ENCODE measurements at places on chromosomes 7 and 10. TPM values are rescaled to one million over a fixed set of nuclear protein-coding genes. Genes with fewer than 3 reads are reported as not detected.

DNA sequence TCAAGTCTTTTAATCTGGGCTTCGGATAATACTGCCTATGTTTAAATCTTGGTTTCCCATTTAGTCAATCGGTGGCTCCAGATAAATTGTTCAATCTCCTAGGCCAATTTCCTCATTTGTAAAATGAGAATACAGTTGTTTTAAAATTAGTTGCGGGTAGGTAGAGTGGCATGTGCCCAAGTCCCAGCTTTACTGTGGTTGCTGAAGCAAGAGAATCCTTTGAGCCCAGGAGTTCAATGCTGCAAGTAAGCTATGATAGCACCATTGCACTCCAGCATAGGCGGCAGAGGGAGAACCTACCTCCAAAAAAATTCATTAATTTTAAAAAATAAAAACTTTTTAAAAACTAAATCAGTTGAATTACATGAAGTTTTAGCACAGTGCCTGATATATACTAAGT lies 7.3 kb downstream of the RNF216 start:
- DNase-seq: no peak

DNA sequence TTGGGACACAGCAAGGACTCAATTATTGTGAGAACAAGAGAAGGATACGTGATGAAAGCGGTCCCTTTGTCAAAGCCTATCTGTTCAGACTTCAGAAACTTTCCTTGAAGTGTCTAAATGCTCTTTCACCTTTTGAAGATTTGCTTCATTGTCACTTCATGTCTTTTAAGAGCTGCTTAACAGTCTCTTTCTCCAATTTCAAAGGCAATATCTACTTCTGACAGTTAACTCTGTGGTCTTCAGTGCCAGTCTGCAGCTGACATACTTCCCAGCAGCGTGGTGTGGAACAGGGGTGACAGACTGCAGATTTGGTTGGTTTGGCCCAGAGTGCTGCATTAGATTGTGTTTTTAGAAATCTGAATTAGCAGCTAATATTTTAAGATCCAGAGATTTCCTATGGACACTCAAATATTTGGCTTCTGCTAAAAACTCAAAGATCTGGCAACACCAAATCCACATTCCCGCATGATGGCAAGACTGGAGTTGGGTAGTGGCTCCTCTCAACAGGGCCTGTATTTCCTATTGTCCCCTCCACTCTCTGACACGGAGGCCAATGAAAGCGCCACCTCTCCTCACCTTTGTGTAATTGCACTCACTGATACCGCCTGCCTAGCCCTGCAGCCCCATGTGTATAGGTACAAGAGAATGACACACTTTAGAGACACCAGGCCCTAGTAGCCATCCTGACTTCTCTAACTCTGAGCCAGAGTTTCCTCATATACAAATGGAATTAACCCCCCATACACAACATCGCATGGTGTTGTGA lies 11.5 kb downstream of the SCRN1 start:
- no peak for DNase-seq

GRCh38 chr10:121497513-121498470 lies 100.5 kb downstream of the FGFR2 start:
- DNase-seq: peak; percentile 3

DNA sequence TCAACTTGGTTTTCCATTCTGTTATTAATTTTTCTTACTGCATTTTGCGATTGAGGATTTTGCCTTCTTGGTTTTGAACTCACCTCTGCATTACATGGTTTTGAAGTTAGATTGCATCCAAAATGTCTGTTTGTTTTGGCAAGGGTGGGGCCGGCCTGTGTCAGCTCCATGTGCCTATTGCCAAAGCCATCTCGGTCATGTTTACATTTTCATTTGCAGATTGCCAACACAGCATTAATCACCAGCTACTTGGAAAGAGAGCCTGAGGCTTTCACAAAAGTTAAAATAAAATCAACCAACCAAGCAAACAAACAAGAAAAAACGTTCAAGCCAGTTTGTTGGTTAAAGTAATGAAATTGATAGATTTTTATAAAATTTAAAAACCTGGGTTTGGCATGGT lies 695.8 kb downstream of the TYW1 start:
- DNase-seq: no peak

- peak; percentile 66 for DNase-seq
Observed at GRCh38 chr7:11557627-11558026, 274.4 kb downstream of the THSD7A start.

DNA sequence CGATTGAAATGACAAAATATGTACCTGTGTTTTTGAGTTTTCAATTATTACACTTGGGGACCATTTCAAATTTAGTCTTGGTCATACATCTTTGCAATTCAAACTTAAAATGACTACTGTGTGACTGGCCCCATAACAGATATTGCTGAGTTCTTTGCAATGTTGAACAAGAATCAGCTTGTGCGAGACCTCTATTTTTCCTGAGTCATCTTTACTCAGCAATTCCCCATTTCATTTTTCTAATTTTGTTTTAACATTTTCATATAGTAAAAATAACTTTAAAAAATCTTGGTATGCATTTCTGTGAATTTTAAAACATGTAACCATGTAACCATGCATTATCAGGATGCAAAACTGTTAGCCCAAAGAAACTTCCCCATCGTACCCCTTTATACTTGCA lies 678.1 kb downstream of the ANKRD7 start:
- no peak for DNase-seq

ADARB2 gene
- not detected for total RNA-seq

DNA sequence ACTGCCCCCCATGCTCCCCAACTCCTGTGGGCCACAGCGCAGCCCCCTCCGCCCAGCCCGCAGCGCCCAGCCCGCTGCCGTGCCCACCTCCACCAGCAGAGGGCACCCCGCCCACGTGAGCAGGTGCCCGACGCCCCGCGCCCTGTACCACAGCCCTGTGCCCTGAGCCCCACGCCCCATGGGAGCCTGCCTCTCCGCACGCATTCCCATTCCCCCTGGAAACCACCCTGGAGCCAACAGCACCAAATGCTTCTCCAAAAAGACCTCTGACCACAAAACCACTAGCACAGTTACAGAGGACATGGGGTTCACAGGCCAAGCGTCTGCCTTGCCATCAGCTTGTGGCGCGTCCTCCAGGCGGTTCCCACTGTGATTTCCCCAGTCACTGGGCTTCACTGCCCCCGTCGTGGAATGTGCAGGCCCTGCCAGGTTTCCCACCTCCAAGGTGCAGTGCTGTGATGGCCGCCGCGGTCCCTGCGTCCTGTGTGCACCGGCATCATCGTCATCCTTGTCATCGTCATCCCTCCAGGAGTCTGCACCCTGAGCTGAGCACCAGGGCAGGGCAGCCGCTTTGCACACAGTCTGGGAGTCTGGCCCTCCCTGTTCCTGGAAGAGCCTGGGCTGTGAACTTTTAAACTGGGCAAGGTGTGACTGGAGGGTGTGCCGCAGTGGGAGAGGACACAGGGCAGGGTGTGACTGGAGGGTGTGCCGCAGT lies 61.7 kb downstream of the PWWP2B start:
- peak; percentile 65 for DNase-seq

DNA sequence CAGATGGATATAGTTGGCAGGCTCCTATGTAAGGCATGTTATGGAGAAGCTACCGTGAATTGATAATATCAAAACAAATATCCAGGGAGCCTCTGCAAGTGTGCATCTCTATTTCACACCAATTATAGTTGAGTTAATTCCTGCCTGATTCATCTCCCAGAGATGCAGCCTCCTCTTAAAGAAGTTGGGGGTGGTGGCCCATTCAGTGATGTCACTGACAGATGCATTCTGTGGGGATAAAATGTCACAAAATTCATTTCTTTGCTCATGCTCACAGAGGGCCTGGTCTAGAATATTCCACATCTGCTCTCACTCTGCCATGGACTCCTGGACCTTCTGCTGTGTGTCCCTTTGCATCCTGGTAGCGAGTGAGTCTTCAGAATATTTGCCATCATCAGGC lies 189.1 kb upstream of the PRSS1 start:
- no peak for DNase-seq

DNA sequence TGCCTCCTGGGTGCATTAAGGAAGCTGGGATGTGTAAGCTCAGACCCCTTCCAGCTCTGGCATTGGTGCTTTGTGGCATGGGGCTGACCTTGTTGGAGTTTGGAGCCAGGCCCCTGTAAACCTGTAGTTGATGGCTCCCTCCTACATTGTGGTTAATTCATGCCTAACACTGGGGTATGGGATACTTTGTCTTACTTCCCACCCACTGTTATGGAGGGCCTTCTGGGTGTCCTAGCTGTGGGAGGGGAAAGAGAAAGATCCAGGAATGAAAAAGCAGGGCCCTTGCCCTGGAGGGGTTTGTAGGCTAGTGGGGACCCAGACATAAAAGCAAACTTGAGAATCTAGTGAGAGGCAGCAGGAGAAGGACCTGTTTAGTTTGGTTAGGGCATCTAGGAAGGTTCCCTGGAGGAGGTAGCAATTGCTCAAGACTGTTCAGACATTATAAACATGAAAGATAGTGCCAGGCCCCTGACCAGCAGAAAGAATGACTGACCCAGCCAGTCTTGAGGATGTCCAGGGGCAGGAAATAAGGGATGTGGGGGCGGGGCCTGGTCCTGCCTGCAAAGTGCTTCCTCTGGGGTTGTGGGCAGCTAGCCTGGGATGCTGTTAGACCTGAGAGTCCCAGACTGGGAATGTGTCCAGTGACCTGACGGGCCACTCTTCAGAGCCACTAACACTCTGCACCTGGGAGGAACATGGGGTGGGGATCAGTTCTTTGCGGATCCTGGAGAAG lies 6.6 kb downstream of the ADAMTS14 start:
- no peak for DNase-seq

JAKMIP3 gene
- total RNA-seq: 0.05 TPM

GRCh38 chr10:8691498-8692017 lies 637.1 kb downstream of the GATA3 start:
- no peak for DNase-seq

- DNase-seq: peak; percentile 32
Observed at GRCh38 chr7:96135241-96135640, 186.7 kb downstream of the SLC25A13 start.

DNA sequence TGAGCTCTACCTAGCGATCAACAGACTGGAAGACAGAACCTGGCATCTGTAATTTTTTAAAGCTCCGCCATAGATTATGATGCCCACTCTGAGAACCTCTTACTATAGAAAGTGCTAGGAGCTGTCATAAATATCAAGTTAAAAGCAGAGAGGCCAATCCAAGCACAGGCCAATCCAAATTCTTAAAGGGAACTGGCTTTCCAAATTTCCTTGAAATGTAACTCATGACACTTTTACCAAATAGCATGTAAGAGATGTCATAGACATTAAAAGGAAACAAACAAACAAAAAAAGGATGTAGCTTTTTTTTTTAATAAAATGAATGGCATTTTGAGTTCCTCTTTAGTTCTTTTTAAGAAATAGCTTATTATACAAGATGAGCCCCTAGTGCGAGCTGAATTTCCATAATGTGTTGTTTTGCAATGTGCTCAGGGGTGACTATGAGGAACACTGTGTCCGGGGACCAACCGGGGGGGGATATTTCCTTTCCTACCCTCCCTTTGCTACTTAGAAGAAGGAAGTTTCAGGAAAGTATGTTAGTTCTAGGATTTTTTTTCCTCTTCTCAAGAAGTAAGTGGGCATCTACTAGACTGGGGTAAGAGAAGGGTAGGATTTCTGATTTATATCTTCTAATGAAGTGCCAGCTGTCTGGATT lies 23.7 kb upstream of the MRC1 start:
- no peak for DNase-seq

DNA sequence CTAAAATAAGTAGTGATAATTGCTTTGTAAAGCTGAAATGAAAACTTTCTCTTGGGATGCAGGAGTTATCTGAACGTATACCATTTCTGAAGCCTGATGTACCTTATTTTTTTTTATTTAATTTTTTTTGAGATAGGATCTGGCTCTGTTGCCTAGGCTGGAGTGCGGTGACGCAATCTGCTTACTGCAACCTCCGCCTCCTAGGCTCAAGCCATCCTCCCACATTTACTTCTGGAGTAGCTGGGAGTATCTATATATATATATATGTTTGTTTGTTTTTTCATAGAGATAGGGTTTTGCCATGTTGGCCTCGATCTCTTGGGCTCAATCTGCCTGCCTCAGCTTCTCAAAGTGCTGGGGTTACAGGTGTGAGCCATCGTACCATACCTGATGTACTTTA lies 2.4 kb downstream of the PMPCB start:
- DNase-seq: no peak

GRCh38 chr7:138978541-138979184 lies 2.5 kb downstream of the KIAA1549 start:
- no peak for DNase-seq

GRCh38 chr10:59970396-59971368 lies 64.3 kb upstream of the CCDC6 start:
- no peak for DNase-seq

DNA sequence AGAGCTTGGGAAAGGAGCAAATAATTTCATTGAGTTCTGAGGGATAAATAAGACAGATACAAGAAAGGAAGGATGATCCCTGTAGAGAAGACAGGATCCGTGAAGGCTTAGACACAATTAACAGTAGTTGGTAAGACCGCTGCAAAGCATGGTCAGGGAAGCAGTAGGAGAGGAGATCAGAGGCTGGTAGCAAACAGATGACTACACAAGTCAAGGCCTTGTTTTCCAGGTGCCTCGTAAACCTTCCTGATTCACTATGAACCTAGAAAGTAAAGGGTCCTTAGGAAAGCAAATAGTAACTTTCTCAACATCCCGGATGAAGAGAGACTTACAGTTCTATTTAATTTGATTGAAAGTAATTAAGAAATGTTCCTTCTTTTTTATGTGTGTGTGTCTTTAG lies 118.6 kb downstream of the GNAI1 start:
- DNase-seq: no peak

Measured in Calu3 (cell line).